ENCODE measurements at places on chromosomes 7 and 10.

DNA sequence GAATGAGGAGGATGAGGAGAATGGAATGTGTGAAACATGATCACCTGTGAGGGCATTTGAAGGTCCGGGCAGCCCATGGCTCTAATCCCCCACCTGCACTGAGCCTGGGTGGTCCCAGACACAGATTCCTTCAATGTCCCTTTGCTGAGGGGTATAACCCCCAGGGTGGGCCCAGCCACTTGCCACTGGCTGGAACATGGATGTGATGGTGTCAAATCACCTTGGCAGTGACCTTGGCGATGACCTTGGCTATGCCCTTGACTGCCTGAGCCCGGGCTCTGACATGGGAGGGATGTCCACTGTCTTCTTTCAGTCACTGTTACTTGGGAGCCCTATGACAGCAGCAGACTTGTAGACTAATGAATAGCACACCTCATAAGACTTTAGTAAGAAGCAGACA lies 44.0 kb downstream of the PRKCQ start:
- no peak for DNase-seq

GRCh38 chr10:94630017-94630688 lies 53.4 kb upstream of the CYP2C18 start:
- DNase-seq, result no peak

DNA sequence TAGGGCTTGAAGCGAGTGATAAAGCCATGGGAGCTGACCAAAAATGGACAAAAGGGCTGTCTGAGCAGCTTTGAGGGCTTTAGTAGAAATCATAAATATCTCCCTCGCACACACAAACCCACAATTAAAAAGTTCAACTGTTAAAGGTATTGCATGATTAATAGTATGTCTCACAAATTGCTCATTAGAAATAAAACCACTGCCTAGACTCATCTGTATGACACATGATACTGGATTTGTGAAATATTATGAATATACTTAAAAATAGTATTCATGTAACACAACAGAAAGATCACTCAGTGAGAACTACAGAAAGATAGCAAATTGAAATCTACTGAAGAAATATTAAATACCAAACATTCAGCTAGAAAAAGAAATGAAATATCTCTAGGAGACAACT lies 11.9 kb upstream of the PTPN12 start:
- DNase-seq, result no peak

DNA sequence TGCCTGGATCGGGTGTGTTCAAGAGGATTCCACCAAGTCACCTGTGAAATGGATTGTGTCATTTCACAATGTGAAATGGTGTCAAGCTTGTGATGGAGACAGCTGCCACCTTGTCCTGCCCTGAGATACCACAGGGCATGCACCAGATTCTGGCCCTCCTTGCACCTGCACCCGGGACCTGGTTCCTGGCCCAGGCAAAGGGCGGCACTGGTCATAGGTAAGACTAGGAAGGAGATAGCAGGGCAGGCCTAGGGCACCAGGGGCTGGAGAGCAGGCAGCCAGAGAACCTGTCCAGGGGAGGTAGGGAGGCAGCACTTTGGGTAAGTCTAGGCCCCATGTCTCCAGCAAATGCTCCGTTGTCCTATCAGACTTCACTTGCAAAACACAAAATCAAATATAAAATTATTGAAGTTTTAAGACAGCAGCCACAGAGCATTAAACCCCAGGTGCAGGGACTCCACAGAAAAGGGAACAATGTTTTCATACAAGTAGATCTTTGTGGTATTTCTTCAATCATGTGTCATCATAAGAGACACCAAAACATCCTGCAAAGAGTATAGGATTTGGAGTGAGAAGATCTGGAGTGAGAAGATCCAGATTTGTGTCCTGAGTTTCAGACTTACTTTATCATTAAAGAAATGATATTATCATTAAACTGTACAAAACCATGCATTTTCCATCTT lies 22.7 kb upstream of the ZNF800 start:
- DNase-seq, result no peak

- DNase-seq, result no peak
These were observed 357.4 kb downstream of the PPP1R3A start for GRCh38 chr7:113561446-113561845.

DNA sequence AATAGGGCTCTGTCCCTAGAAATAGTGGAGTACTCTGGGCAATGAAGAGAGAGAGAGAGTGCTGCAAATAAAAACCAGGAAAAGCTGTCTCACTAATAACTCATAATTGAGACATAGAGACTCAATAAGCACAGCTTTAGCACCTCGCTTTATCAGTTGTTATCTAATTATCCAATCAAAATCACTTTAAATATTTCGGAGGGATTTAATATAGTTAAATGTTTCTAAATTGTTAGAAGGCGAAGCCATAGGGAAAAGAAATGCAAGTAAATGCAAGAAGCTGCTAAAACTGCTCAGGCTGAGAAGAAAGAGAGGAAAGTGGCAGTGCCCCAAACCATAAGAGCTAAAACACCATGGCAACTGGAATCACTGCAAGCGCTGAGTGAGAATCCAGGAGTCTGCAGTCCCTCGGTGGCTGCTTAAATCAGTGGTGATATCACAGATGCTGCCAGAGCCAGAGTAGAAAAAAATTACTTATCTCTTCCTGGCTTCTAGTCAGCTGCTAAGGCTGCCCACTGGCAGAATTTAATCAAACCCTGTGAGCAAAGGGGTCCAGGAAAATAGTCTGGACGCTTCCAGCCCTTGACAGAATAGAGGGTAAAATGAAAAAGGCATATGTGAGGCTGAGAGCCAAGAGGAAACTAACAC lies 150.4 kb upstream of the CHRM2 start:
- DNase-seq, result no peak

GRCh38 chr7:73864981-73865711 lies 4.2 kb downstream of the TMEM270 start:
- DNase-seq, result no peak

- DNase-seq, result no peak
These were observed 638.5 kb downstream of the PHTF2 start for GRCh38 chr7:78437118-78437517.

GRCh38 chr10:27659786-27660185 lies 85.8 kb downstream of the MKX start:
- DNase-seq, result no peak

GRCh38 chr10:106720683-106721082 lies 443.8 kb downstream of the SORCS1 start:
- DNase-seq, result no peak

GRCh38 chr7:108598153-108598552 lies 28.5 kb downstream of the DNAJB9 start:
- DNase-seq, result no peak

DNA sequence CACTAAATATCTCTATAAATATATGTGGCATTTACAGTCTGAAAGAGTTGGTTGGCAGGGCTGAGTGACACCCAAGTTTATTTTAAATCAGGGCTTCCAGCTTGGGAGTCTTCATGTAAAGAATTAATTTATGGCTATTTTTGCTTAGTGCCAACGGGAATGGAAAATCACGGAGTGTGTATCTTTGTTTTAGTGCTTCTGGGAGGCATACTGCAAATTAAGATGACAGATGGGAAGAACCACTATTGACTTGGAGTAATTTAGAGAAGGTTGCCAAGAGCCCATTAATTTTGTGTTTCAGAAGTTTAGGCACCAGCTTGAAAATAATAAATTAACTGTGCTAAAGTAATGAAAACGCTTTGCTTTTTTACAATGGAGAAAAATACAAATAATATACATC lies 135.2 kb downstream of the GPR37 start:
- DNase-seq, result no peak

DNA sequence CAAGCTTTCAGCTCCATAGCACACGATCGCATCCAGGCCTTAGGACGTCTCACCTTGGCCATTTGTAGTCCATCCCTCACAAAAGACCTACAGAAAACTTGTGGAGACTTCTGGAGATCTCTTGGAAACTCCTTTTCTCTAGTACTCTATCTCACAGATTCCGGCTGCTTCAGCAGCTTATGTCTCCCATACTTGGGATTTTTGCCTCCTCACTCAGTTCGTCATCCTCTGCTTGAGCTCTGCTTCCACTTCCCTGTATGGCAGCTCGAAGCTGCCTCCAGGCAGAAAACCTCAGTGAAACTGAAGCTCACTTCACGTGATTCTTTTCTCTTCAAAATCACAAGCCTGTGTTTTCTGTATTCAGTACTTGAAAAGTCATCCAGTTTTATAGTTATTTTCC lies 178.7 kb upstream of the GDF10 start:
- no peak for DNase-seq

DNA sequence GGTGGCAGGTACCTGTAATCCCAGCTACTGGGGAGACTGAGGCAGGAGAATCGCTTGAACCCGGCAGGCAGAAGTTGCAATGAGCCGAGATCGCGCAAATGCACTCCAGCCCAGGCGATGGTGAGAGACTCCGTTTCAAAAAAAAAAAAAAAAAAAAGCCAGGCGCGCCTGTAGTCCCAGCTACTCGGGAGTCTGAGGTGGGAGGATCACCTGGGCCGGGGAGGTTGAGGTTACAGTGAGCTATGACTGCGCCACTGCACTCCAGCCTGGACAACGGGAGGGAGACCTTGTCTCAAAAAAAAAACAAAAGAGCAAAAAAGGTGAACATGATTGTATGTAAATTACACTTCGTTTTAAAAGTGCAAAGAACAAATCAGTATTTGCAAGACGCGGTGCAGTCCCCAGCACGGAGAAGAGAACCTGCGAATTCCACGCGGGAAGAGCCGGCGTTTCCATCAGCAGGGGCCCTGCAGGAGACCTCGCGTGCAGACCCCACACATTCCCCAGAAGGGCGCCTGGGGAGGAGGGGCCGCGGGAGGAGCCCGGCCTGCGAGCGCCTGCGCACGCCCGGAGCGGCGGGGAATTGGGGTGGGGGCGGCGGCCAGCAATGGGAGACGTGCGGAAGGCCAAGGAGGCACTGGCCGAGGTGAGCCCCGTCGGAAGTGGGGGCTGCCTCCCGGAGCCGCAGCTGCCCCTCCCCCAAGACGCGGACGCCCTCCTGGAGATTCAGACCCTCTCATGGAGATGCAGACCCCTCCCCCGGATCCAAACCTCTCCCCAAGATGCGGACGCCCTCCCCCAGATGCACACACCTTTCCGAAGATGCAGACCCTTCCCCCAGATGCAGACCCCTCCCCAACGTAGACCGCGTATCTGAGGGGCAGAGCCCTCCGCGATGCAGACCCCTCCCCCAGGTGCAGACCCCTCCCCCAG lies 16.7 kb upstream of the SUN1 start:
- no peak for DNase-seq

- DNase-seq, result no peak
These were observed 56.9 kb downstream of the NEUROG3 start for GRCh38 chr10:69516316-69516715.

GRCh38 chr10:10642189-10642588 lies 375.5 kb upstream of the CELF2 start:
- no peak for DNase-seq

DNA sequence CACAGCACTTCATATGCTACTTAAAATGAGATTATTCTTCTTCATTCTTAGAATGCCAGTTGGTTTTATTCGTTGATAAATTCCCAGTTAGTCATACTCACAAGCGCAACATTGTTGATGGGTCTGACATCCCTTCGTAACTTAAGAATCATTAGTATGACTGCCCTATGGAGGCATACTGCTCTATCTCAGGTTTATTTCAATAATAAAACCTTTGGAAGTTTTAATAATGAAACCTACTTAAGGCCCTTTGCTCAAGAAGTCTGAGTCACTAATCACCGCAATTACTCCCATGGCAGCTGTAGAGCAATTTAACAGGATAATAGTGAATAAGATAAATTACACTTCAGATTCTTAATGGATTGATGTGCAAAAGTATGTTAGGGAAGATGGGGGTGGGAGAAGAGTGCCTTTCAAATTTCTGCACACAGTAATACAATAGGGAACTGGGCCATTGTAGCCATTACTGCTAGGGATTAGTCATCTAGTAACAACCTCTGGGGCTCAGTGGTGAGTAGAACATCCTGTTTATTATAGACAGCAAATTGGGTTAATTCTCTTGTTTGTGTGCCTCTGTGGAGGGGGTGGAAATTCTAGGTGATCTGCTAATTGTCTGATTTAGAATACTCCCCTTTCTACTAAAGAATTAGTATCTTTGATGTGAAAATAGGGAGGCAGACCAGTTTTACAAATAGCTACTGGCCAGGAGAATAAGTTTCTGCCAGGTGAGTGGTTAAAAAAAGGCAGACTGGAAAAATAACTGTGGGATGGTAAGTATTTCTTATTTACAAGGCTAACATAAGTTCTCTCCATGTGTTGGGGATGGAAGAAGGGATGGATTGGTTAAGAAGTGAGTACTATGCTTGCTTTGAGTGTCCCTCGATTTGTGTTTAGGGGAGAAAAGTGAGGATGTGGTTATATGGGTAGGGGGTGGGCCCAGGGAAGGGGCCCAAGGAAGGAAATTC lies 74.5 kb upstream of the VKORC1L1 start:
- DNase-seq, result no peak

GRCh38 chr10:48353246-48353645 lies 46.8 kb downstream of the MAPK8 start:
- DNase-seq, result no peak

- no peak for DNase-seq
These were observed 98.0 kb upstream of the GLCCI1 start for GRCh38 chr7:7870555-7870954.

DNA sequence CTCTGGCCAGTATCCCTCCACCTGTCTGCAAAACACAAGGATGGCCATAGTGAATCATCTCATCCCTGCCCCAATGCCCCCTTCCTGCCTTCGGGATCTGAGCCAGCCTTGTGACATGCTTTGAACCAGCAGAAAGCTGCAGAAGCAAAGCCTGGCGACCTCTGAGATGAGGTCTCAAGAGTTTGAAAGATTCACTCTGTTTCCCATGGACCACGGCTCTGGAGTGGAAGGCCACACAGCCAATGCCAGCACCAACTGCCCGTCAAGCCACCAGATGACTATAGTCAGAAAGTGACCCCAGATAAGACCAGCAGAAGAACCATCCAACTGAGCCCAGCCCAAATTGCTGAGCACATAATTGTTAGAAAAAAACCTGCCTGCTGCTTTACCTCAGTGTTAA lies 193.9 kb upstream of the PPP2R2D start:
- DNase-seq, result no peak

GRCh38 chr10:65846949-65847348 lies 1078.9 kb upstream of the LRRTM3 start:
- no peak for DNase-seq

- no peak for DNase-seq
These were observed 181.4 kb upstream of the SHH start for GRCh38 chr7:155993420-155994278.

DNA sequence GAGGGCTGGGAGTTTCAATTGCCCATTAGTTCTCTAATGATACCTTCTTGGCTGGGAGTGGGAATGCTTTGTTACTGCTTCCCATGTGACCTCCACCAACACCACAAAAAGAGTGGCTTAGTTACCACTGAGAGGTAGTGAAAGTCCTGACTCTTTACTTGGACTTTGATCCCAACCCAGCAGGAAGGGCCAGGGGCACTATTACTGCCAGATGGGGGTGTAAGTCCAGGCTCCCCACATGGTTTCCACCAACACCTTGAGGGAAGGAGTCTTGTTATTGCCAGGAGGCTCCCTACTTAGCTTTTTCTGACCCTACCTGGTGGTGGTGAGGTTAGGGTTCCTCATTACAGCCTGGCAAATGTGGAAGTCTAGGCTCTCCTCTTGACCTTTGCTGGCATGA lies 11.4 kb downstream of the GGCT start:
- no peak for DNase-seq

Data from left ventricle myocardium inferior (tissue), 1 donor.